Spinal cord (tissue), 10 donors: ENCODE measurements at places on chromosomes 11 and 22.

DNA sequence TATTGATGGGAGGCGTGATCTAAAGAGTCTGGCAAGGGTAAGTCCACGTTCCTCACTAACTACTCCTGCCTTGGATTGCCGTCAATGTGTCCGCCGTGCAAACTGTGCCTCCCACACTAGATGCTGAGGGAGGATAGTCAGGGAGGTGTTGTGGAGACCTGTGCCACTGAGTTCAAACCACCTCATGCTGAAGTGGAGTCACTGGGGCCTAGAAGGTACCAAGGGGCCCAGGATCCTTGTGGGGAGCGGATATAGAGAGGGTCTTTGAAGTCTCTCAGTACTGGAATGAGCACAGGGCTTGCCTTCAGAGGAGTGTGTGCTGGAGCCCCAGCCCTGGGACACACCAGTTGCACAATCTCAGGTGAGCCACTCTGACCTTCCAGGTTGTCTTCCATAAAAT, 27.1 kb upstream of the TMPRSS4 start:
- DNase-seq, result no peak

- no peak for DNase-seq
Measured at GRCh38 chr22:22593964-22594656, 35.0 kb upstream of the PRAME start.

DNA sequence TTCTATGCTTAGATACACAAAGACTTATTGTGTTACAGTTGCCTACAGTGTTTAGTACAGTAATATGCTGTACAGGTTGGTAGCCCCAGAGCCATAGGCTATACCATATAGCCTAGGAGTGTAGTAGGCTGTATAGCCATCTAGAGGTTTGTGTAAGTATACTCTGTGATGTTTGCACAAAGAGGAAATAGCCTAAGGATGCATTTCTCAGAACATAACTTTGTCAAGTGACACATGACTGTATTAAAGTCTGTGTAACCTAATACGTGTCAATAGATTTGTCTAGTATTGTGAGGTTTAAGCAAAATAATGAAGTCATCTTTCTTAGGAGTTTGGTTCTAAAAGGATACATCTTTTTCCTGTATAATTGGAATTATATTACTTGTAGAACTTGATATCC, 5.5 kb downstream of the ZC3H12C start:
- no peak for DNase-seq

DNA sequence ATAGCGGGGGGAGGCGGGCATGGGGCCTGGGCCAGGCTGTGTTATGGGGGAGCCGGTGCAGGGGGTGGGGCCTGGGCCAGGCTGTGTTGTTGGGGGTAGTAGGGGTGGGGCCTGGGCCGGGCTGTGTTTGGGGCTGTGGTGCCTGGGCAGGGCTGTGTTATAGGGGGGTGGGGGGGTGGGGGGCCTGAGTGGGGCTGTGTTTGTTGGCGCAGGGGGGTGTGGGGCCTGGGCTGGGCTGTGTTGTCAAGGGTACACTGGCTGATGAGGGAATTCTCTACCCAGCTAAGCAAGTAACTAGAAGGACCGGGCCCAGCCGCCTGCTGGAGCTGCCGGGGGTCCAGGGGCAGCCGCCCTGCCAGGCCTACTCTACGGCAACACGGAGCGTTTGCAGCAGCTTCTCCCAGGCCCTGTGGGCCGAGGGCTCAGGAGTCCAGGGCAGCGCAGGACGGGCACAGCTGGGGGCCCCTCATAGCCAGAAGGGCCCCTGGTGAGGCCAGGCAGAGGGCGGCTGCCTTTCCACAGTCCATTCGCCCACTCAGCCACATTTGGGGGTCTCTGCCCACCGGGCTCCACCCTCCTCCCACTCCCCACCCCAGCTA, 10.1 kb upstream of the PIM3 start:
- DNase-seq, result no peak

DNA sequence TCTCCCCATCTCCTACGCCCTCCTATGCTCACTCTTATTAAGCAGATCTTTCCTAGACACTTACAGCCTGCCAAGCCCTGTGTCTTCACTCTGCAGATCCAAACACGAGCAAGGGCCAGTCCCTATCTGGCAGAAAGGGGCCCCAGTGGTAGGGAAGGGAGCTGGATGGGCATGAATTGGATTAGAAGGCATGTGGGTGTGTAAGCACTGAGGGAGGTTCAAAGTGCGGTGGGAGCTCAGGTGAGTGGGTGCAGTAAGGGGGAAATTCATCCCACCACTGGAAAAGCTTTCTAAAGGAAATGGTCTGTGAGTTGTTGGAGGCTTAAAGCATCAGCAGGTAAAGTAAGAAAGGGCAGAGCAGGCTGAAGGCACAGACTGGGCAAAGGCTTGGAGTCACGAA, 5.5 kb downstream of the TMEM132A start:
- no peak for DNase-seq

- no peak for DNase-seq
Measured at GRCh38 chr11:14347494-14347893, 11.5 kb downstream of the RRAS2 start.

GRCh38 chr11:70486731-70487130, 88.4 kb downstream of the CTTN start:
- DNase-seq, result no peak

- no peak for DNase-seq
Measured at GRCh38 chr11:118002541-118003423, 16.6 kb downstream of the IL10RA start.

DNA sequence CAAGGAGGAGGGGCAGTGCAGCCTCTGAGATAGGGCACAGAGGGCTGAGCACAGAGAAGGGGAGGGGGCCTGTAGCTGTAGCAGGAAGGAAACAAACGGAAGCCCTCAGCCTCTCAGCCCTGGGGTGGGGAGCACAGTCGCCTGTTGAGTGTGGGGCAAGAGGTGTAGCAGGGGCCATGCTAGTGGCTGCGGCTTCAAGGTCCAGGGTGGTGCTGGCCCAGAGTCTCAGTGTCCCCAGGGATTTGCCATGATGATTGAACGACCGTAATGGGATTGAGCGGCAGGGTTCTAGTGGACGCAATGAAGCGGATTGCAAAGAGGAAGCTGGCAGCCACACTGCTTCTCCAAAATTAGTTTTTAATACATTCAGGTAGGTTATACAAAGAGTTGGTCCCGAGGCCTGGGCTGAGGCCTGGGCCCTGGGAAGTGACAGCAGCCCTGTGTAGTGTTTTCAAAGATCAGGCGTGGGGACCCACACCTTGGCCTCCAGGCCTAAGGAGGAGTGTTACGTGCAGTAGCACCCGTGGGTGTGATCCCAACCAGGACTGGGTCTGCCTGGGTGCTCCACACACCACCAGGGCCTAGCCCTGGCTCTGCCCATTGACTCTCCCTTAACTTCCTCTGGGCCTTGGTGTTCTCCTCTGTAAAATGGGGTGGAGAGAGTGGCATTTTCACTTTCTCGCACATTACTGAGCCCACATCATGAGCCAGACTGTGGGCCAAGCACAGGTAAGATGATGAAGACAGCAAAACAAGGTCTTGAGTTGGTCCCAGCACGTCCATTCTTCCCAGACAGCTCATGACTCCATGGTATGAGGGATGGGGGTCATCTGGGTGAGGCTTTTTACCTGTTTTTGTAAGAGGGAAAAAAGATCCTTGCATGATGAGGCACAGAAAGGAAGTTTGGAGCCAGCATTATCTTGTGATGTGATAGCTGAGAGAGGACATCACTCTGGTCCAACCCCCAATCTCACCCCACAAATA, 13.1 kb downstream of the LRRC32 start:
- no peak for DNase-seq

GRCh38 chr11:102240502-102240901, 76.8 kb upstream of the BIRC3 start:
- DNase-seq, result no peak

- no peak for DNase-seq
Measured at GRCh38 chr11:18780896-18781295, 10.7 kb downstream of the PTPN5 start.

GRCh38 chr11:73872749-73873357, 3.8 kb downstream of the COA4 start:
- no peak for DNase-seq

DNA sequence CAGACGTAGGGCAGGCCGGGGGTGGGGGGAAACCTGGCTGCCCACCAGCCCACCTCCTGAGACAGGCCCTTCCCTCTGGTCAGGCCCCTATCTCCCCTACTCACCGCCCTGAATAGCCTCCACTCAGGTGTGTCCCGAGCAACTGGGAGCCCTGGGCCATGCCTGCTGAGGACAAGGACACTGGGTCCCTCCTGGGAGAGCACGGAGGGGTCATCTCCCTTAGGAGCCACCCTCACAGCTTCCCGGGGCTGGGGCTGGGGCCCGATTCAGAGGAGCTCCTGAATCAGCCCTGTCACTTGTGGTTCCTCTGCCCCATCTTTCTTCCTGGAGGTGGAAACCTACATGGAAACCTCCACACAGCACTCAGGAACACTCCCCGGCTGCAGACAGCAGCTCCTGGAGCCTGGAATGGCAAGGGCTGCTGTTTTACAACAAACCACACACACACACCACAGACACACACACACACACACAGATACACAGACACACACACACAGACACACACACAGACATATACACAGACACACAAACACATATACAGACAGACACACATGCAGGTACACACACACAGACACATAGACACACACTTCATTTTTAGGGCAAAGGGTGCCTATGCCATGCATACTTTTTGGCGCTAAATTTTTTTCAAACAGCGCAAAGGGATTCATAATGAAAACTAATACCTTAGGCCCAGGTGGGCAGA, 9.6 kb upstream of the EMID1 start:
- no peak for DNase-seq

DNA sequence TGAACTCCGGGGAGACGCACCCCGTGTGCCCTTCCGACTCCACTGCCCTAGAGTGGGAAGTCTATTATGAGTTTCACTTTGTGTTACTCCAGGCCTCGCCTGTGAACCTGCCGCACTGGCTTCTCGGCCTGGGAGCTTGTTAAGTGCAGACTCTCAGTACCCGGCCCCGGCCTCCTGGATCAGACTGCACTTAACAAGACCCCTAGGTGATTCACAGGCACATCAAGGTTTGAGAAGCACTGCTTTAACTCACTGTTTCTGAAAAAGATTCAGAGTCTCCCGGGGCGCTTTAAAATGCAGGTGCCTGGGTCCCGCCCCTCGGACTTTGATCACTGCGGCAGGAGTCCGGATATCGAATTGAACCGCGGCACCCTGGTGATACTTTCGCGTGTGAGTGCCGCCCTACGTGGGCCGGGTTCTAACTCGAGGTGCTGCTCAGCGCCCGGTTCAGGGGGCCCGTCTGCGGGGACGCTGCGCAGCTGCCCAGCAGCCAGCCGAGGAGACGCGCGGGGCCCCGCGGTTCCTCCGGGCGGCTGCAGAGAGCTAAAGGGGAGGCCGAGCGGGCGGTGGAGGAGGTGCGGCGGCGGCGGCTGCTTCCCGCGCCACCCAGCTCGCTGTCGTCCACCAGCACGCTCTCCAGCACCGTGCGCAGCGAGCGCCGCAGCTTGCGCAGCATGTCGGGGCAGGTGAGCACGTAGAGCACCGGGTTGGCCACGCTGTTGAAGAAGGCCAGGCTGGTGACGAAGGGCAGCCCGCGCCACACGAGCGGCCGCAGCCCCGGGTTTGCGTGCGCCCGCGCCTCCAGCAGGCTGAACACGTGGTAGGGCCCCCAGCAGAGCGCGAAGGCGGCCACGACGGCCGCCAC, 3.4 kb downstream of the PTGDR2 start:
- DNase-seq, result no peak
